ENCODE measurements at places on chromosomes 16 and 17.

- peak; percentile 45 for DNase-seq
Observed at GRCh38 chr16:75789237-75789636, 62.9 kb upstream of the CPHXL start.

DNA sequence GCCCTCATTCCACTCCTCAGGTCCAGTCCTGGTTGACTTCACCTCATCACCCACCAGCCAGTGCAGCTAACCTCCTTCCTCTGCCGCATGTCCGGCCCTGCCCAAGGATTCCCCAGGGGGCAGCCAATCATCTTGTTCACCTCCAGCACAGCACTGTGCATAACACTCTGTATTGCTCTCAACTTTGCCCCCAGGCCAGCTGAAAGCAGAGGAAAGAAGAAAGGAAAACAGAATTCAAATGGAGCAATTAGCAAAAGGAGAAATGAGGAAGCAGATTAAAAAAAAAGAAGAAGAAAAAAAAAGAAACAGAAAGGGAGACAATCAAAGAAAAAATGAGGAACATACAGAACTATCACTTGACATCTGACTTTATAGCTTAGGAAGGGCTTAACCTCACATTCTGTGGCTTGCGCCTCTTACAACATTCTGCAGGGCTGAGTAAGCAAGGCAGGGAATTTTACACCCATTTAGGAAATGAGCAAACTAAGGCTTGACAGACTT lies 26.1 kb downstream of the GAS7 start:
- peak; percentile 63 for DNase-seq

DNA sequence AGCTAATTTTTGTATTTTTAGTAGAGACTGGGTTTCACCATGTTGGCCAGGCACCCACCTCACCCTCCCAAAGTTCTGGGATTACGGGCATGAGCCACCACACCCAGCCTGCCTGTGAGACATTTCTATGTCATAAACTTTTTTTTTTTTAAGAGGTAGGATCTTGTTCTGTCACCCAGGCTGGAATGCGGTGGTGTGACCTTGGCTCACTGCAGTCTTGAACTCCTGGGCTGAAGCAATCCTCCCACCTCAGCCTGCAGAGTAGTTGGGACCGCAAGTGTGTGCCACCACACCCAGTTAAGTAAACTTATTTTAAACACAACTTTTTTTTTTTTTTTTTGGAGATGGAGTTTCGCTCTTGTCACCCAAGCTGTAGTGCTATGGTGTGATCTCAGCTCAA lies 47.2 kb downstream of the SCNN1G start:
- no peak for DNase-seq

- DNase-seq: no peak
Observed at GRCh38 chr17:66704858-66705520, 129.9 kb upstream of the CACNG5 start.

- DNase-seq: no peak
Observed at GRCh38 chr17:2545393-2545792, 33.7 kb upstream of the METTL16 start.

DNA sequence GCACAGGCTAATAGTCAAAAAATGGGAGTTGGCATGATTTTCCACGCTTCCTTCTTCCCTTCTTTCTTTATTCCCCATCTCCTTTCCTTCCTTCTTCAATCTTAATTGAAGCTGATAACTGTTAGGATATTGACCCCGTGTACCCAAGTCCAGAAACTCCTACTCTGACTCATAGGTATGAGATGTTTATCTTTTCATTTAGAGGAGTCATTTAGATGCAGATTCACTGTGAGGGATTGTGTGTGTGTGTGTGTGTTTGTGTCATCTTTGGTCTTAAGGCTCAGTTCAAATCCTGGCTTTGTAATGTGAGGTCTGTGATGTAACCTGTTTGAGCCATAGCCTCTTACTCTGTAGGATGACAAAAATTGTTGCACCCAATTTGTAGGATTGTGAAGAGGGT lies 332.0 kb upstream of the MAF start:
- DNase-seq: no peak

DNA sequence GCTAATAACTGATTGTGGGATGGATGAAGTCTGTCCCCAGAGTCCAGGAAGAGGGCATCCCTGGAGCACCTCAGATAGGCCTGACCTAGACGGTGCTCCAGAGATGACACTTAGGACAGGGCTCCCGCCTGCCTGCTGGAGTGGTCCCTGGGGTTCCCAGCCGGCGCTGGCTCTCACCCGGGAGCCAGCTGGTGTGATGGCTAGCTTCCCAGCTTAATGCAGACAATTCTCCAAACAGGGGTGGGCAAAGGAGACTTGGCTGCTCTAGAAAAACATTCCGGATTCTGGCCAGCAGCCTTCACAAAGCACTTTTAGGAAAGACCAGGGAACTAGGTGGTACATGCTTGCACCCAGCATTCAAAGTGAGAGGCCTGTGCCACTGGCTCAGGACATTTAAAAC lies 18.6 kb downstream of the ACE start:
- DNase-seq: no peak

GRCh38 chr17:37301288-37301687 lies 74.5 kb upstream of the C17orf78 start:
- no peak for DNase-seq

- no peak for DNase-seq
Observed at GRCh38 chr17:82328141-82328993, 5.2 kb downstream of the SECTM1 start.

DNA sequence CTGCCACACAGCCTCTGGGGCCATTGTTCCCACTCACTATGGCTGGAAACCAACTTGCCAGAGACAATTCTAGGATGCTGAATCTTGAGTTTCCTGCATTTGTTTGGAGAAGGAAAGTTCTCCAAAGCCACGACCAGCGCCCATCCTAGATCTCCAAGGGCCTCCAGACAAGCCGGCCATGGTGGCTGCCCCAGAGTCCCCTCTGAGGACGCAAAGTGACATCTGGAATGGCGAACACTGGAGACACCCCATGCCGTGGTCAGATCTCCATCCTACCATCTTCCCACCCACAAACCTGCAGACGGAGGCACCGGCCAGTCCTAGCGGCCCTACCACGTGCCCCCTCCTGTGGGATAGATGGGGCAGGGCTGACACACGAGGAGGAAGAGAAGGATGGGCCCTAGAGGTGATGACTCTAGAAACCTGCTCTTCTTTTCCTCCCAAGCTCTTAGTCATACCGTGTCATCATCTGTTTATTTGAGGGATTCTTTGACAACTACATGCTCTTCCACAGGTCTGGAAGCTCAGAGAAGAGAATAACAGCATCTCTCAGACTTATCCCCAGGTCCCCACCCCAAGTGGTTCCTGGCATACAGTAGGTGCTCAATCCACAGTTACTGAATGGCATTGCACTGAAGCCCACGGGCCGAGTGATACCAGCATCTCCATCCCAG lies 71.3 kb downstream of the MYH11 start:
- no peak for DNase-seq

DNA sequence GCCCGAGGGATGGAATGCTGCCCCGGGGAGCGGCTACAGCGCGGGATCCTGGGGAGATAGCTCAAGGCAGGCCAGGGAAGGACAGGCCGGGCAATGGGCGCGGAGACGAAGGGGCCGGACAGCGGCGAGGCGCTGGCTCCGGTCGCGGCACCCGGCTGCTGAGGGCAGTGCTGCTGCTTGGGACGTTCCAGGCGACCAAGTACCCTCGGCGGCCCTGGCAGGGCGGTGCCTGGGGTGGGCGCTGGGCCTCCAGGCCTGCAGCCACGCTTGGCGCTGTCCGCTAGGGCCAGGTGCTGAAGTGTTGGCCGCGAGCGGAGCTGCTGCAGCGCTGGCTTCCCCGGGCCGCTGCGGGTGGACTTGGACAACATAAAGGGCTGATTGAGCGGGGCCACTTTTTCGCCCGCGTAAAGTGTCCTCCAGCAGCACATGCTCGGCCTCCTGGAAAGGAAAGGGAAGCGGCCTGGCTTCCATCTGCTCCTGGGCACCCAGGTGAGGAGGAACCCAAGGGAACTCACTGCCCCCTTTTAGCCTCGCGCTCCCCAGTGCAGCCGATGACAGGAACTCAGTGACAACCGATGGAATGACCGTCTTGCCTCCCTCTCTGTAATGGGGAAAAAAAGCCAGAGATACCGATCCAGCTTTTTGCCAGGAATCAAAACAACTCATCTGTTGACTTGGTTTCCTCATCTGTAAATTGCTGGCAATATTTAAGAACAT lies 23.7 kb downstream of the CLEC3A start:
- DNase-seq: peak; percentile 60

DNA sequence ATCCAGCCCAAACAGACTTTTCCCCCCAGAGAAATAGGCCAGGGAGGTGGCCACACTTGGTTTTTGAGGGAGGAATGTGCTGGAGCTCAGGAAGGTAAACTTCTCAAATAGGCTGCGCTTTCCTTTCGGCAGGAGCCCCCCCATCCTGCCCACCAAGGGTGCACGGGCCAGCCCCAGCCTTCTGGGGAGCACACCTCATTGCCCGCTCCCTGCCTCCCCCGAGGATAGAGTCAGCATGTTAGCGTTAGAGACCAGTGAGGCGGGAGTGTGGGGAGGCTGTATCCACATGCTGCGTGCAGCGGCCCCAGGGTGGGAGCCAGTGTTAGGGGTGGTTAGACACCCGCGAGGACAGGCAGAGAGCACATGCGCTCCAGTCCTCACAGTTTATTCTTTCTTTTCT lies 42.3 kb downstream of the PIPOX start:
- DNase-seq: no peak

- DNase-seq: no peak
Observed at GRCh38 chr16:7487574-7488323, 155.1 kb downstream of the RBFOX1 start.

- DNase-seq: peak; percentile 97
Observed at GRCh38 chr17:66459811-66460270, 157.4 kb downstream of the PRKCA start.

GRCh38 chr16:27561216-27561615 lies 11.3 kb downstream of the KATNIP start:
- no peak for DNase-seq

- no peak for DNase-seq
Observed at GRCh38 chr16:84450176-84450865, 54.1 kb downstream of the MEAK7 start.

DNA sequence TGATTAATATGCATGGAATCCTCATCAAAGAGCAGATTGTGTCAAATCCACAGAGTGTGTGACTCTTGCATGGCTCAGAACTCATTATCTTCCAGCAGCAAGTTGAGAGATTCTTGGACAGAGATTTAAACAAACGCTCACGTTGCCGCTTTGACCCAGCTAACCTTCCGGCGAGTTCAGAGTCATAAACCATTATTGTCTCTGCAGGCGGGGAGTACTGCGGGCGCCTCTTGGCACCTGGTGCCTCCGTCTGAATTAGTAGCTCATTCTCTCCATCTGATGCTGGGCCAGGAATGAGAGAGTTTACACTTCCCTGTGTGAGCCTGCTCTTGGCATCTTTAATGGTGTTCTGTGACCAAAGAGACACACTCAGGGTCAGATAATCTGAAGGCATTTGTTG lies 138.6 kb upstream of the WSCD1 start:
- DNase-seq: no peak

DNA sequence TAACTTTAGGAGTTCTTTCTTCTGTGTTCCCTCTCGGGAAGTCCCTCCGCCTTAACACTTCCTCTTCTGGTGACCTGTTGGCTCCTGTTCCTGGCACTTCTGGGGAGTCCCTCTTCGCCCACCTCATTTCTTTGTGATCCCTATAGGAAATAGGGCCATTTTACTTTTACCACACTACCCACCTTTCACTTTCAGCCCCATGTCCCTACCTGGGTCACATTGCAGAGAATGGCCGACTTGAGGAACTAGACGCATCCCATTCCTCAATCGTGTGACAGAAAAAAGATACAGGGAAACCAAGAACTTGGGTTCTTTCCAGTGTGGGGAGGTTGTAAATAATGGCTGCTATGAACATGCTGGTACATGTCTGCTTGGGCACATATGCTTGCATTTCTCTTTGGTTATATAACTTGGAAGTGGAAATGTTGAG lies 6.6 kb downstream of the IL21R start:
- DNase-seq: no peak

DNA sequence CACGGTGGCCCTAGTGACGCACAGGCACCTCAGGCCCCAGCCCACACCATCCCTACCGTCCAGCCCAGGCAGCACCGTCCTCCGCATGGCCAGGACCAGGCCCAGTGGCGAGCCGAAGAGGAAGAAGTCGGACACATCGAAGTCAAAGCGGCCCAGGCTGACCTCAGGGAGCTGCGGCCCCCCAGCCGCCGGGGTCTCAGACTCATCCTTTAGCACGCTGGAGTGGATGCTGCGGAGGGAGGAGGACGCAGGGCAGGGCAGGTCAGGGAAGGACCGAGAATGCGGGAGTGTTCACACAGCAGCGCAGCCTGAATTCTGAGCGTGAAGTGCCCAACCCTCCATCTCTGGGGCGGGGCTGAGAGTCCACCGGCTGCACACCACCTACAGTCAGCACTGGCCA lies 30.1 kb downstream of the PIMREG start:
- DNase-seq: no peak

GRCh38 chr16:55756963-55757362 lies 75.9 kb downstream of the CES1 start:
- DNase-seq: no peak

- DNase-seq: no peak
Observed at GRCh38 chr16:49127103-49127502, 154.5 kb downstream of the CBLN1 start.

- no peak for DNase-seq
Observed at GRCh38 chr17:19544366-19544765, 10.7 kb downstream of the SLC47A1 start.

DNA sequence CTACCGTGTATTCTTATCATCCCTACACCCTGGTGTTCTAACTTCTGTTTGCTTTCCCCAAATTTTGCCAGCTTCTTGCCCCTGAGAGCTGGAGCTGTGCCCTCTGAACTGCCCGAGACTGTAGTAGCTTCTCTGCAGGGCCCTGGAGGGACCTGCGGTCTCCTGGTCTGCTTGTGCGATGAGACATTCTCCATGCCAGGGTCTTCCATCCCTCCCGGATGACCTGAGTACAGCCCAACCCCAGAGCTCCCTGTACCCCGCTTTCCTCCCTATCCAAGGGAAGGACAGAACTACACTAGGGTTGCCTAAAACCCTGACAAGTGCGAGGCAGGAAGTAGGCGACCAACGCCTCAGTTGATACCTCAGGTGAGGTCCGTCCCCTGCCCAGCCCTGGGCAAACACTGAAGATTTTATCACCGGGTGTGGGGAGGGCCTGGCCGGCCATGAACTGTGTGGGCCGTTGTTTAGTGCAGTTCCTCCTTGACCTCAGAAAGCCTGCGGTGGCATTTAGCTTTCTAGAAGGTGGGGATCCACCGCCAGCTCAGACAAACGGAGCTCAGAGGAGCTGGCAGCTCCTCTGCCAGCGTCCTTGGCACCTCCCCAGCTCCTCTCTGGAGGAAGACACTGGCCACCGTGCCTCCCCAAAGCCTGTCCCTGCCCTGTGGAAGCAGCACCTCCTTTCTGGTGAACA lies 13.7 kb downstream of the CANT1 start:
- DNase-seq: no peak

DNA sequence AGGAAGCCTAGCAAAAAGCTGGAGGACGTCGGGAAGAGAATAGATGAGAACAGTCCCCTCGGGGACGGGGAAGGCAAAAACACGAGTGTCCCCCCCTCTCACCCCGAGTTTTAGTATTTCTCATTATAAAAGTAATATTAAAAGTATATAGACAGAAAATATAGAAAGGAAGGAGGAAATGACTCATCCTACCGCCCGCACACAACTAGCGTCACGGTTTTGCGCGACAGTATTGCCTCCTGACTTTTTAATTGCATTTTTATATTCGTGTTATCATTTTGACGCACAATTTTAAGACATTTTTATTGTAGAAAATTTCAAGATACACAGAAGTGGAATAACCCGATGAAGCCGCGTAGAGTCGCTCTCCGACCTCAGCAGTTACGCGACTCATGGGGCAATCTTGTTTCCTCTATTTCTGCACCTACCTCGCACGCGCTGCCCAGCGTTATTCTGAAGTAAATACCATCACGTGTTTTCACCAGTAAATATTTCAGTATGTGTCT lies 652 bp upstream of the SLC25A19 start:
- peak; percentile 48 for DNase-seq
